ENCODE measurements at places on chromosomes 16 and 17.

GRCh38 chr17:75832164-75832651 is 12.0 kb downstream of the UNC13D start:
- DNase-seq = no peak

- peak; percentile 5 for DNase-seq
These were observed 451.3 kb downstream of the PMP22 start for GRCh38 chr17:14813649-14814370.

GRCh38 chr16:88346680-88347505 is 35.9 kb upstream of the ZNF469 start:
- DNase-seq = no peak

DNA sequence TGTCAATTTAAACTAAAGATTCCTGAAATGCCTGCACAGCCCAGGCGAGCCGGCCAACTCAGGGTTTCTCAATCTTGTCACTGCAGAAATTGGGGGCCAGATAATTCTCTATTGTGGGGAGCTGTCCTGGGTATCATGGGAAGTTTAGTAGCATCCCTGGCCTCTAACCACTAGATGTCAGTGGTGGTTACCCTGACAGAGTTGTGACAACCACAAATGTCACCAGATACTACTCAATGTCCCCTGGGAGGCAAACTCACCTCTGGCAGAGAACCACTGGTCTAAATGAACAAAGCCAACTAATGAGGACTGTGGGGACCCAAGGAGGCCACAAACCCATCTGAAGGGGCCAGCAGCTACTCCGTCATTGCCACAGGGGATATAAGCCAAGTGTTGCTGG is 90.9 kb downstream of the MYH11 start:
- no peak for DNase-seq

DNA sequence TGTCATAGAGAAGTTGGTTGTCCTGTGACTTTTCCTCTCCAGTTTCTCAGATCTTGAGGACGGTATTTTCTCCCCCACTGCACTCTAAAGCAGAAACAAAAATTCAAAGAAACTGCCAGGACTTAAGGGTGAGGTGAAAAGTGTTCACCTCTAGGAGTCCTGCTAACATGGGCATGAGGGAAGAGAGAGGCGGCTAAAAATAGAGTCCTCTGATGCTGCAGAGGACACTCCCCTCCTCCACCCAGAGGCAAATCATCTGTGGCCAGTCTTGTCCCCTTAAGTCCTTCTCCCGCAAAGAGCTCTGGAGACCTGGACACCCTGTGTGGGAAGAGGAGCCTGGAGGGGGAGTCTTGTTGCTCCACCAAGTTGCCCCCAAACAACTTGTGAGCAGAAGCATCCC is 4.7 kb upstream of the DDX19A start:
- no peak for DNase-seq

DNA sequence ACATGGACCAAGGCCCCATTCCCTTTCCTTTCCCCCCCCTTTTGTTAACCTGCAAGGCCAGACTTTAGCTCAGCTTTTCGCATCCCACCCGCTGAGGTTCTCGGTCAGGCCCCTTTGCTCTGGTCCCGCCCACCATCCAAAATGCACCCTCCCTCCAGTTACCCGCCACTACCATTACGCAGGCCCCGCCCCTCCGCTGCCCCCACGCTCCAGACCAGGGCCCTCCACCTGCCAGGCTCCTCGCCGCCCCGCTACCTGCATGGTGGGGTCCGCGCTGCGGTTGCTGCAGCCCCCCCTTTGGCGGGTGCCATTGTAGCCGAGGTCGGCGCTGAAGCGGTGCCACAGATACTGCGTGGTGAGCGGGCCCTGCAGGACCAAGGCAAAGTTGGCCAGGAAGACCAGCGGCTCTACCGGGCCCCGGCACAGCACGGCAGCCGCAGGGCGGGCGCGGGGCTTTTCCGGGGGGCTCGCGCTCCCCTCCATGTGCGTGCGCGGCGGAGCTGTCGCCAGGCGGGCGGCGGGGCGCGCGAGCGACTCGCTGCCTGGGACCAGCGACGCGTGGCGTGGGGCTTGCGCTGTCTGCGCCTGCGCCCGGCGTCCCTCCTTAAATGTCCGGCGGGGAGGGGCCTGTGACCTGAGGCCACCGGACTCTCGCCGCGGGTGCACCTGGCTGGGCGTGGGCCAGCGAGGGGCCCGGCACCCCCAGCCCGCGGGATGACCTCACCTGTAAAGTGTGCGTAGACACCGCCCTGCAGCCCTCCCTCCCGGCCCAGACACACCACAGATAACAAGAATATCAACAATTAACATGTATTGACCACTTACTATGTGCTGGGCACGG is at the start of gene SLC46A1:
TSS of gene SLC46A1 (minus strand) at position 581 of the 841 bp plus-strand sequence. CDS start at position 483, 98 bp downstream.
- peak; percentile 23 for DNase-seq

DNA sequence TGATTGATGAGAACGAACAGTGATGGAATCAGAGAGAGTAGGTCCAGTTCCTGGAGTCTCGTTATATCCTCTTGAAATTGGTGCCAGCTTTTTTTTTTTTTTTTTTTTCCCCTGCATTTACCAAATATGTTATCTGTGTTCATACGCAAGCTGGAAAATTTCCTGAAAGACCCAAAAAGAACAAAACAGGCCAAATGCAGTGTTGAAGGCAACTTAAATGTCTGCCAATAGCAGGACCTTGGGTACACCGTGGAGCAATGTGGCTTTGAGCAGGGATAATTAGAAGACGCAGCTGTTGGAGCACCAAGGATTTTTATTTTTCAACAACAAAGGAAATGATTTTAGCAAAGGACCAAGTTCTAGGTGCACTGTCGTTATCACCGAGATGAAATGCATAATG is 105.0 kb downstream of the ABCC6 start:
- no peak for DNase-seq

- peak; percentile 56 for DNase-seq
These were observed 2.8 kb downstream of the KDM6B start for GRCh38 chr17:7836596-7837407.

GRCh38 chr16:87608400-87608985 is 6.2 kb downstream of the JPH3 start:
- peak; percentile 15 for DNase-seq

DNA sequence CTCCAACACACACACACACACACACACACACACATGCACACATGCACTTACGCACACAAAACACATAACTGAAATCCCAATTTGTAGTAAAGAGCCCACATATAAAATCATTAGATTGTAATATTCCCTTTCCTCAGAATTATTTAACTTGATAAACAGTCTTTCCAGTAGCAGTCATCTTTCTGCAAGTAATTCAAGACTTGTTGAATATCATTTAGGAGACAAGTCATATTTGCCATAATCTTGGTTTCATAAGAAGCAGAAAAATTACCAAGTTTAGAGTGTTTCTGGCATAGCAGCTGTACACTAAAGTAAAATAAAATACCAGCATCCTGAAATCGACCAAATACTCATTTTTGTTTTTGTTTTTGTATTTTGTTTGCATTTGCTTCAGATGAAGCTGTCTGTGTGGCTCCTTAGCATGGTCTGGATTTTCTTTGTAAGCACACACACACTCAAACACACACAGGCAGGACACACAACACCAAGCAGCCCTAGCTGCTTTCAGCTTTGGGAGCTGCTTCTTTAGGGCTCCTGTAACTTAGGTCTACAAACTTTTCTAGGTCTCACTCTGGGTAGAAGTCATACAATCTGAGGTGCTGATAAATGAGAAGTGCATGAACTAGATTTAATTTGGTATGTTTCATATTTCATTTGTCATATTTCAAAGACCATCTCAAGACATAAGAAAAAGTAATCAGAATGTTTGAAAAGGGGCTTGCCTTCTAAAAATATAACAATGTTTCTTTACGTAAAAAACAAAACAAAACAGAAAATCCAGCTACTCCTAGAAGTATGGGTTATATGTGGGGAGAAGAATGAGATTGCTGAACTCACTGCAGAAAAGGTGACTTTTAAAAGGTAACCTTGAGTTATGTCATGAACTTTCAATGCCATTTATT is 3.0 kb downstream of the SALL1 start:
- DNase-seq = no peak

DNA sequence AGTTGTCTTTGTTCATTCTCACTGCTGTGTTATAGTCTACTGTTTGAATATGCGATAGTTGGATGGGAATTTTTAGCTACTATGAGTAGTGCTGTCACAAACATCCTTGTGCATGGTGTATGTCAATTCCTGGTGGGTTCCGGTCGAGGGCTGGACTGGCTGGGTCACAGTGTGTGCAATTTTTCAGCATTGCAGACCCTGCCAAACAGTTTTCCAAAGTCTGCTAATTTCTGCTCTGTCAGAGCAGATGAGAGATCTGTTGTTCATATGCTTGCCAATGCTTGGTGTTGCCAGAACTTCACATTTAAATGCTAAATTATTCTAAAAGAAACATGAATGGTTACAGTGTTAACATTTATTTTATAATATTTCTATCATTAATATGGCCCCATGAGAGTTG is 3.6 kb upstream of the C16orf96 start:
- DNase-seq = no peak

- no peak for DNase-seq
These were observed 36.1 kb downstream of the NOG start for GRCh38 chr17:56629531-56630075.

DNA sequence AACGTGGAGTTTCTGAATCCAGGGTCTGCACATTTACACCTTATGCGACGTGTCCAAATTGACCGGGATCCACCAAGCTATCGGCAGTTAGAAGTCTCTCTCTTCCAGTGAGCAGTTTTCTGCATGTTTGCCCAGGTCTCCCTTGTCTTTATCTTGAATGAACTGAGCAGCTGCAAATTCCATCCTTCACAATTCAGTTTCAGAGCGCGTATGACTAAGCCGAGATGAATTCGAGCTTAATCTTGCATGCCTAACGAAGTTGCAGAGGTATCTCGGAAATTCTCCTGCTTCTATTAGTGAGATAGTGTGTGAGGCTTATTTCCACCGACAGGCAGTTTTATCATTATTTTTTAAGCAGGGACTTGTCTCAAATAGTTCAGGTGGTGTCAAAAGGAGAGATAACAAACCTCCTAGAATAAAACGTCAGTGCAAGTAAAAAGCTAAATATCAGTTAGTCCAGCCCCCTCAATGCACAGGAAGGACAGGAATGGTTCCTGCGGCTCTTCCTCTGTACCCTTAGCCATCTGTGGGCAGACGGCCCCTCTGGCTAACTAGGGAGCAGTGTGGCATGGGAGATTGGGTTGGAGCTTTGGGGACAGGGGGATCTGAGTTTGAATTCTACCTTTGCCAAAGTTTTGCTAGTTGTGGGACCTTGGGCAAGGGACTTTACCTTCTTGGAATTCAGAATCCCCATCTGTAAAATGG is 93.0 kb upstream of the GPR139 start:
- no peak for DNase-seq

- DNase-seq = no peak
These were observed 18.3 kb downstream of the IL4R start for GRCh38 chr16:27332105-27332504.

DNA sequence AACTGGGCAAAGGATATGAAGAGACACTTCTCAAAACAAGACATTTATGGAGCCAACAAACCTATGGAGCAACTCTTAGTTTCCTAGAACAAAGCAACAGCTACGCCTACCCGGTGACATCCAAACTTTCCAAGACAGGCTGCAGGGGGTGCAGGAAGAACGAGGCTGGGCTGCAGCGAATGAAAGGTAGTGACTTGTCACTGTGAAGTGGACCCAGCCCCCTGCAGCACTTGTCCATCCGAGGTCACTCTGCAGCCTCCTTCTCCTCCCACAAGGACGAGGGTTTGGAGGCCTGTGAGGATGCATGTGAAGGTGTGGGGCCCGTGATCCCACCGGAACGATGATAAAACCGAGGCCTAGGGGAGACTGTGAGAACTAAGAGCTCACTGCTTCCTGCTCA is 192.6 kb upstream of the RPL38 start:
- no peak for DNase-seq

DNA sequence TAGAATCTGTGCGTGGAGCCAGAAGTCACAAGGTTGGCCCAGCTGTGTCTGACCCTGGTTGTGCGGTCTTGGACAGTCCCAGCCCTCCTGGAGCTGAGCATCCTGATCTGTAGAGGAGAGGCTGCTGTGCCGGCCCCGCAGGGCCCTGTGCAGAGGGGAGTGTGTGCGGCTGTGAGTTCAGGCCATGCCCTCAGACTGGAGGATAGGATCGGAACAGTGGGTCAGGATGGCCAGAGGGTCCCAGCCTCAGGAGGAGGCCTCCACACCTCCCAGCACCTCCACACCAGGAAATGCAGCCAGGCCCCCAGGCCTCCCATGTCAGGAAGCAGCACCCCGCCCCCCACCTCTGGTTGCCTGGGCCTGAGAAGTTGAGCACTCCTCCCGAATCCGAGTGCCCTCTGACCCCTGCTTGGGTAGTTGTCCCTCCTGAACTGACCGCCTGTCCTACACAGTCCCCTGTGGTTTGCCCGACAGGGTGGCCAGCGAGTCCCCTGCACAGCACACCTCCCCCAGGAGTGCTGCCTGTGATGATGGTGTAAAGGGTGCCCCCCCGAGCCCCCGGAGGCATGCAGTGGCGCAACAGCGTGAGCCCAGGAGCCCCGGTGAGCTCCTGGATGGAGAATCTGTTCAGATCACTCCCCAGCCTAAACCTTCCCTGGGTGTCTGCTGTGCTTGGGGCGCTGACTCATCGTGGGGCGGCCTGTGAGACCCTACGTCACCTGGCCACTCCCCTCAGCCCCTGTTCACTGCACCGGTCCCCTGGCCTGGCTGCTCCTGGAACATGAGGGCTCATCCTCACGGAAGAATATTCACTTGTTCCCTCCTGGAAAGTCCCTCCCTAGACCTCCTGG is 285.2 kb downstream of the SEC14L1 start:
- DNase-seq = peak; percentile 72
